Effector CD8-positive, alpha-beta T cell (primary cell): ENCODE measurements at places on chromosomes 5 and 9.

DNA sequence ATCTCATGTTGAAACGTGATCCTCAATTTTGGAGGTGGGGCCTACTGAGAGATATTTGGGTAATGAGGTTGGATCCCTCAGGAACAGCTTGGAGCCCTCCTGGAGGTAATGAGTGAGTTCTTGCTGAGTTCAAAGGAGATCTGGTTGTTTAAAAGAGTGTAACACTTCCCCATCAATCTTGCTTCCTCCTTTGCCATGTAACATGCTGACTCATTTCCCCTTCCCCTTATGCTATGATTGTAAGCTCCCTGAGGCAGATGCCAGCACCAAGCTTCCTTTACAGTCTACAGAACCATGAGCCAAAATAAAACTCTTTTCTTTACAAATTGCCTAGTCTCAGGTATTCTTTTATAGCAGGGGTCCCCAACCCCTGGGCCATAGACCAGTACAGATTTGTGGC is 352.3 kb downstream of the SLCO4C1 start:
- DNase-seq = no peak

GRCh38 chr9:35548571-35548970 is 56.5 kb upstream of the TESK1 start:
- no peak for DNase-seq

DNA sequence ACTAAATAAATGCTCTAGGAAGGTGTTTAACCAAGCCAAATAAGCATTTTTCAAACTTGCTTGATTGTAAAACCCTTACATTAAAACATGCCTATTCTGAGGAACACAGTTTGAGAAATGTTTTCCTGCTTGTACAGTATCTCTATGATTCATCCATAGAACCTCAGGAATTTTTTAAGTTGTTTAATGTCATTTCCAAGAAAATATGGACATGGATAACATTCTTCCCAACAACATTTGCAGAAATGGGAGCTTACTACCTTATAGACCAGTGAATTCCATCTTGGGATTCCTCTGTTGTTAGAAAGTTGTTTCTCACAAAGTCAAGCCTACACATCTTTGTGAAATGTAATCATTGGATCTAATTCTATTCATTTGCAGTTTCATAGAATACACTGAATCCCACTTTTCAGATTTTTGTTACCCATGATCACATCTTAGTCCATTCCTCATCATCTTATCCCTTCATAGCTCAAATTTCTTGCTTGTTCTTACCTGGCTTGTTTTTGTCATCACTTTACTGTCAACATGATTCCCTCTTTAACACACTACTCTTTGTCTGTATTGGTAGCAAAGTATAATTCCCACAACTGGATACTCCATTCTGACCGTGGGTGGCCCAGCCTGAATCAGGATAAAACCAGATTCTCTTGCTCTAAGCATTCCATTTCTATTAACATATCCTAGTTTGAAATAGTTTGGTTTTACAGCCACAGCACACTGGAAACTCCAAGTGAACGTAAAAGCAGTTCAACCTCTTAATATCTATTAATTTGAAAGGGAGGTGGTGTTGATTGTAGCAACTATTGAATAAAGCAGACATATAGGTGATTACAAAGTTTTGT is 49.4 kb upstream of the PAPPA start:
- DNase-seq = no peak

DNA sequence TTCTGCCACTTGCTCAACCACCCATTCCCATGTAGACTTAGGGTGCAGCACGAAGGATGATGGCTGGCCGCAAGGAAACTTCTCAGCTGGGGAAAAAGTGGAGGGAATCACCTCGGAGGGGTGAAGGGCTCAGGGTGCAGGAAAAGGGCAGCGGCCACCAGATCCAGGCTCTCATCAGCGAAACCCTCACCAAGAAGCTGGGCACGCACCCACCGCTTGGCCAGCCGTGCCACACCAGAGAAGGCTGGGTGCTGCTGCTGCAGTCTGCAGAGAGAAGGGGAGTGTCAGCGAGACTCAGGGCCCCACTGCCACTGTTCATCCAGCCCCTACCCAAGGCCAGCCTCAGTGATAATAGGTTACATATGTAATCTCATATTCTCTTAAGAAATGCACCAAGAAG is 8.6 kb downstream of the NOL6 start:
- DNase-seq = no peak

DNA sequence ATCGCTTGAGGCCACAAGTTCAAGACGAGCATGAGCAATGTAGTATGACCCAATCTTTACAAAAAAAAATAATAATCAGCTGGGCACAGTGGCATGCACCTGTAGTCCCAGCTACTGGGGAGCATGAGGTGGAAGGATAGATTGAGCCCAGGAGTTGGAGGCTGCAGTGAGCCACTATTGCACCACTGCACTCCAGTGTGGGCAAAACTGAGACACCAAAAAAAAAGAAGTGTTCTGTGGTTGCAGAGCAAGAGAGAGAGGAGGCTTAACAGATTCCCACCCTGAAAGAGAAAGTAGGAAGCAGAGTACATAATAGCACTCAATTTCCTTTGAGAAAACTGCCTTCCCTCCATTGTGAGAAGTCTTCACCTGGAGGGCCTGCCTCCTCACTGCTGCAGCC is 52.6 kb downstream of the ALDH7A1 start:
- DNase-seq = no peak

DNA sequence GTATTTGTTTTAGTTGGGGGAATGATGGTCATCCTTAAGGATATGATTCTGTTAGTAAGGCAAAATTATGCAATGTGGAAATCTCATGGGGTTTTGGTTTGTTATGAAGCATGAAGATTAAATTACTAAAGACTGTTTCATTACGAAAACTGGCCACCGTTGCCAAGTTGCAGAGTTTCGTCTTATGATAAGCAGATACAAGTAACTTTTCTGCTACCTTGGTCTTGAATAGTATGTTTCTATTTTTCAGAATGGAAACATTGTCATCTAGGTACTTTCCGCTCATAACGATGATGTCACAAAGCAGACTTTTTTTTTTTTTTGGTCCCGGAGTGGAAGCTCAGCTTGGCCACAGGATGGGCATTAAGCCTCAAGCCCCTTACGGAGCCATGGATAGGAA is 4.2 kb downstream of the CCNI2 start:
- no peak for DNase-seq

- no peak for DNase-seq
Observed at GRCh38 chr5:41637869-41638268, 127.5 kb upstream of the PLCXD3 start.

GRCh38 chr5:125198270-125198974 is 452.0 kb upstream of the ZNF608 start:
- no peak for DNase-seq

DNA sequence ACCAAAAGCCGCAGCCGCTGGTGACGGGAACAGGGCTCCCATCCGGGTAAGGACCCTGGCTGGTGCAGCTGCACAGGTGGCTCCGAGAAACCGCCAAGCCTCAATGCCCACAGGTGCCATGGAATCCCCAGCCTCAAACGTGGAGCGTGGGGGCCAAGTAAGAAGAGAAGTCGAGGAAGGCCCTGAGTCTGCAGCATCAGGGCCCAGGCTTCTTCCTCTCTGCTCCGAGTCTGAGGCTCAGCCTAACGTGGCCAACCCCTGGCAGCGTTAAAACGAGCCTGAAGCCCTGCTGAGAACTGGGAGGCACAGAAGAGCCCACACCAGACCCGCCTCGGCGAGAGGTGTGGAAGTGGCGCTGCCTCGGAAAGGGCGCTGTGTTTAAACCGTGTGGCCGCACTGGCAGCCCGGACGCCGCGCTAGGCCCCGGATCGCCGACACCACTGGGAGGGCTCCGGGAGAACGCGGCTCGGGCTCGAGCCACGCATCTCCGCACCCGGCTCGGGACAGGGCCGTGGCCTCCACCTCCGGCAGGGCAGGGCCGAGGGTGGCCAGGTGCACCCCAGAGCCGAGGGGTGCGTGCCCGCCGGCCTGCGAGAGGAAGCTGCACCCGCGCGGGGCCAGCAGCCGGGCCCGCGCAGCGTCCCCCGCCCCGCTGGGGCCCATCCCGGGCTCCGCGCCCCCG is 730 bp downstream of the ZMYND19 start:
- no peak for DNase-seq

DNA sequence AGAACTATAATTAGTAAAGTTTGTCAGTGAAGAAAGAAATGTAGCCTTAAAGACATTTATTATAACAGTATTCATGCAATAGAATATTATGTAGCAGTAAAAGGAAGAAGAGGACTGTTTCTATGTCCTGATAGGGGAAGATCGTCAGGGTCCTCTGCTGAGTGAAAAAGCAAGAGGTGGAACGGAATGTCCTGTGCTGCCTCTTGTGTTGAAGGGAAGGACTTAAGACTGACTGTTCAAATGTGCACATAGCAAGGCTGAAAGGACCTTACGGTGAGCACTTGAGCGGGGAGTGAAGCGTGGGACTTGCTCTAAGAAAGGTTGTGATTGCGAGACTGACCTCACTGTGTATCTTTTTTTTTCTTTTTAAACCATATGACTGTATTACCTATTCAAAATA is 63.2 kb downstream of the SNX24 start:
- DNase-seq = no peak

- no peak for DNase-seq
Observed at GRCh38 chr5:43302481-43302880, 10.7 kb downstream of the HMGCS1 start.

DNA sequence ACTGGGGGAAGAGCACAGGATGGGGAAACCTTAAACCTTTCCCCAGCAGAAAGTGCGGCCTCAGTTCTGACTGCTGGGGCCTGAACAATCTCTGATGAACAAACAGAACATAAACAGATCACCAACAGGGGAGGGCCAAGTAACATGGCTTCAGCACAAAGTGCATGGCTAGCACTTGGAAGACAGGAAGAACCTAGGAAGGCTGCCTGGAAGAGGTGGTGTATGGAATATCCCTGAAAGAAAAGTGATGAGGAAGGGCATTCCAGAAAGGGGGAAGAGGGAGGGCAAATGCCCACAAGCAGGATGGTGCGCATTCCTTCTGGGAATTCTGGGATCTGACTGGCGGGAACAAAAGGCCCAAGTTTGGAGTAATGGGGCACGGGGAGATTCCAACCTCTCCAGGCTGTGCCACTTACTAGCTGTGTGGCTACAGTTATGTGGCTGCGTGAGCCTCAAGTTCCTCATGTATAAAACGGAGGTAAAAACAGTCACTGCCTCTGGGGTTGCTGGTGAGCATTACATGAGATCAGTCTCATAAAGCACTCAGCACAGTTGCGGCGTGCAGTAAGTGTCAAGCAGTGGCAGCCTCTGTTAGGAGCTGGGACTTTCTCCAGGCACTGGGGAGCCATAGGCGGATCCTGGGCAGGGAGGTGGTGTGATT is 1.6 kb downstream of the PDGFRB start:
- DNase-seq = no peak

- DNase-seq = no peak
Observed at GRCh38 chr5:39420482-39421145, 4.2 kb downstream of the DAB2 start.

DNA sequence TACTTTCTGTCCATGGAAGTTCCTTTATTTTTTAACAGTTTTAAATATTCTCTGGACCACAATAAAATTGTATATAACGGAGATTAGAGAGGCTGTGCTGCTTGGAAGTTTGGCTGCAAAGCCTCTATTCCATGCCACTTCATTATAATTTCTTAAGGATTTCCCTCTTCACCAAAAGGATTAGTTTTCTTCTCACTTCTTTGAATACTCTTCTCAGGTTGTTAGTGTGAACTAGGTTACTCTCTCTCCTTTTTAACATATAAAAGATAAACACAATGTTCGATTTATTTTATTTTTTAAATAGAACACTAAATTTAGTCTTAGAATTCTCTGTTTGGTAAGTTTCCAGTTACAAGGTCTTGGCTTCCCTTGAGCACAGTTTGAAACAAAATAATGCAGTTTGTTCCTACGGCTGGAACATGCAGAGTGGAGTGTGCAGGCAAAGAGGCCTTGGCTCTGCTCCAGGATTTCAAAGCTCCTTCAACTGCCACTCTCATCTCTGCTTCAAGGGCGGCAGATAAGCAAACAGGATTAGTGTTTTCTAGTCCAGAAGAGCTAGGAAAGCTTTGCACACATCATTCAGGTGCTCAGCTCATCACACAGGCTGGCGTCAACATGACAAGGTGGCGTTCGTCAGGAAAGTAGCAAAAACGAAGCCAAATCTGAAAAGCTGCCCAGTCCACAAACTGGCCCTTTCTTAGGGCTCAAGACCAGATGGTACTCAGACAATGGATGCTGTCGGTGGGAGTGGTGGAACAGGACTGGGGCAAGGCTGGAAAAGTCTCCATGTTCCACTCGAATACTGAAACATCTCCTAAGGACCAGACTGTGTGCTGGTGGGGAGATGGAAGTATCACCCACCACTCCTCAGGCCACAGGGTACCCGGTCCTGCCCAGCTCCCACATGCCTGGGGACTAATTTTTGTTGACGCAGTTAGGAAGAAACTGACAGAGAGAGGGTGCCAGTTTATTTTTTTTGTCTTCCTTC is 286.6 kb downstream of the CRB2 start:
- DNase-seq = no peak

DNA sequence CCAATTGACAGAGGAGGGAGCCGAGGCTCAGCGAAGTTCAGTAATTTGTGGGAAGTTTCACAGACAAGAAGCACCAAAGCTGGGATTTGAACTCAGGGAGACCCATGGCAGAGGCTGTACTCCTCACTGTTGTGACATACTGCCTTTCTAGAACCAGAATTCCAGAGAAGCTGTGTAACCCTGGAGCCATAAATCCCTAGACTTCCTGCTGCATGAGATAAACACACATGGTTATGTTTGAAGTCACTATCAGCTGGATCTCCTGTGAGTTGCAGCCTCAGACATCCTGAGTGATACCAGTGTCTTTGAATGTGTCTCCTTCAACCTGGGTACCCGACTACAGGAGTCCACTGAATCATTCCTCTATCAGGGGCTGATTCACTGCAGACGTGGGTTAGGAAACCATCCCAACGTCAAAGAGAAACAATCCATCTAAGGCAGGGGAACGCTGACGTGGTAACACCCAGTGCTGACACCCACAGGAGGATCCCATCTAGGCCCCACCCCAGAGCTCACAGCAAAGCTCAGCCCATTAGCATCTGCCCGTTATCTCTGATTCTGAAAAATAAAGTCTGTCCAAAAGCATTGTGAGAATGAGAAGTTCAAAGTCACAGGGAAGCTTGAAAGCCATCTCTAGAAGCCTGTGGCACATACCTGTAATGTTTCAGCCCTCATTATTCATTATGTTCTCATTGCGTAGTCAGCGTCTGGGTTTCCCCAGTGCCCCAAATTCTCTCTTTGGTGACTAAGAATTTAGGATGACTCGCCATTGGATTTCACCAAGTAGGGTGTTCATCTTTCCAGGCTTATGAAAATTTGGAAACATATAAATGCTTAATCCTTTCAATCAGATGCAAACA is 36.3 kb upstream of the BASP1 start:
- no peak for DNase-seq

- no peak for DNase-seq
Observed at GRCh38 chr9:71955300-71955915, 44.0 kb downstream of the C9orf85 start.

- no peak for DNase-seq
Observed at GRCh38 chr5:138986186-138986800, 111.2 kb upstream of the LRRTM2 start.

GRCh38 chr5:150479416-150479815 is 28.5 kb upstream of the NDST1 start:
- no peak for DNase-seq

DNA sequence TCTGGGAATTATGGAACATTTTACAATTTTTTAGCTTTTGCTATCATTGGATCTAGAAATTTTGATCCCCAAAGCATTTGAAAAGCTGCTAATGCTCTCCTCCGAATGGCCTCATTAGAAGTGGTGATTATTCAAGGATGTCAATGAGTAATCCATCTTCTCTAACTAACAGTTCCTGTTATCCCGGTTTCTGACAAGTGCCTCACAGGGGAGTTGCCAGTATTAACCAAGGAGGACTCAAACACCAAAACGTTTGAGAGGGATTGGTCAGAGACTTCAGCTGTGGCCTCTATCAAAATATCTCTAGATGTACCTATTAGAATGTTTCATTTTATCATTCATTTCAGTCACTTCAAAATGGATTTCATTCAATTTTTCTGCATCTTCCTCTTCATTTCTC is 208.3 kb upstream of the ITGA1 start:
- DNase-seq = no peak
